ENCODE measurements at places on chromosomes 3 and 15.

DNA sequence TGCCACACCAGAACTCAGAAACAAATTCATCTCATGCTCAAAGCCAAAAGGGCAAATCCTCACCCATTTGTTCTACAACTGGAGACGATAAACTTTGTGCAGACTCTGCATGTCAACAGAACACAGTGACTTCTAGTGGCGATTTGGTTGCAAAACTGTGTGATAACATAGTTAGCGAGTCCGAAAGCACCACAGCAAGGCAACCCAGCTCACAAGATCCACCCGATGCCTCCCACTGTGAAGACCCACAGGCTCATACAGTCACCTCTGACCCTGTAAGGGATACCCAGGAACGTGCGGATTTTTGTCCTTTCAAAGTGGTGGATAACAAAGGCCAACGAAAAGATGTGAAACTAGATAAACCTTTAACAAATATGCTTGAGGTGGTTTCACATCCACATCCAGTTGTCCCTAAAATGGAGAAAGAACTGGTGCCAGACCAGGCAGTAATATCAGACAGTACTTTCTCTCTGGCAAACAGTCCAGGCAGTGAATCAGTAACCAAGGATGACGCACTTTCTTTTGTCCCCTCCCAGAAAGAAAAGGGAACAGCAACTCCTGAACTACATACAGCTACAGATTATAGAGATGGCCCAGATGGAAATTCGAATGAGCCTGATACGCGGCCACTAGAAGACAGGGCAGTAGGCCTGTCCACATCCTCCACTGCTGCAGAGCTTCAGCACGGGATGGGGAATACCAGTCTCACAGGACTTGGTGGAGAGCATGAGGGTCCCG, 199.7 kb downstream of the AKAP13 start:
- no peak for DNase-seq

GRCh38 chr15:26928051-26928450, 42.9 kb upstream of the GABRG3 start:
- no peak for DNase-seq

DNA sequence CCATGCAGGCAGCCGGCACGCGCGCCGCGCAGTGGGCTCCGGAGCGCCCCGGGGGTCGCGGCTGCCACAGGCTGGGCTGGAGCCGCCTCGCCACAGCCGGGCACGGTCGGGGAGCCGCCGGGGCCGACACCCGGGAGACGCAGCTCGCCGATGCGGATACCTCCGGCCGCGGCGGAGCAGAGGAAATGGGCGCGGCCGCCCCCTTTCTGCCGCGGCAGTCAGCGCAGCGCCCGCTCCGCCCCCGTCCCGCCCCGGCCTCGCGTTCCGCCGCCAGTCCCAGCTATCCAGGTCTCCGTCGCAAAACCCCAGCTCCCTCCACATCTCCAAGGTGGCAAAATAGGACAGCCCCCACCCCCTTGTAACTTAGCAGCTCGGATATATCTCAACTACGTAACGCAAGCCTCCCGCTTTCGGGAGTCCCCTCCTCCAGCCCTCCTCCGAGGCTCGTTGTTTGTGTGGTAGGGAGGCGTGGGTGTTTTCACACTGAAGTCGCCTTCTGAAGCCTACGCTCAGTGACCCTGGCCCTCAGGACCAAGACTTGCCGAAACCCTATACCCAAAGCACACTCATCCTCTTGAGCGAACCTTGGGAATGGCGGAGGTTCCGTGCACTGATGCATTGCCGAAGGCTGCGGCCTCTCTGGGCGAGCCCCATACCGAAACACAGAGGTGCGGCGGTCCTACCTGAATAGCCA, at the start of gene SH3BP5:
SH3BP5 (minus strand) TSS at position 182 of the 694 bp plus-strand sequence; CDS start at position 4, 178 bp downstream.
- DNase-seq: peak; percentile 62

DNA sequence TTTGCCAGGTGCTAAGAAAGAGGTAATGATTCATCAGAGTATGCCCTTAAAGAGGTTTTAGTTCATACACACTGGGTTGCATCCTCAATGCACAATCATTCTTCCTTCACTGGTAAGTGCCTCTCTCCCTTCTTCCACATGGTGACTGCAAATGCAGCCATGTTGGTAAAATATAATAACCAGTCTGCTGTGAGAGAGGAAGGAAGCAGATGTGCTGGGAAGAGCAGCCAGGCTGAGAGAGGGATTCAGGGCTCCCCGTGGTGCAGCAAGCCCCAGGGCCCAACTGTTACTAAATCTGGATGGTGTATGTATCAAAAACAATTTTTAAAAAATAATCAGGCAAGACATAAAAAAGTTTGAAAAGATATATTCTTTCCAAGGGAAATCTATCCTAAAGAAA, 498.1 kb downstream of the MAGI1 start:
- DNase-seq: no peak

- no peak for DNase-seq
These were observed 748.6 kb upstream of the GBE1 start for GRCh38 chr3:82509951-82510603.

- DNase-seq: no peak
These were observed 176.3 kb upstream of the ZNF385D start for GRCh38 chr3:21927261-21927660.

- DNase-seq: no peak
These were observed 49.1 kb upstream of the SPPL2A start for GRCh38 chr15:50814634-50815033.

DNA sequence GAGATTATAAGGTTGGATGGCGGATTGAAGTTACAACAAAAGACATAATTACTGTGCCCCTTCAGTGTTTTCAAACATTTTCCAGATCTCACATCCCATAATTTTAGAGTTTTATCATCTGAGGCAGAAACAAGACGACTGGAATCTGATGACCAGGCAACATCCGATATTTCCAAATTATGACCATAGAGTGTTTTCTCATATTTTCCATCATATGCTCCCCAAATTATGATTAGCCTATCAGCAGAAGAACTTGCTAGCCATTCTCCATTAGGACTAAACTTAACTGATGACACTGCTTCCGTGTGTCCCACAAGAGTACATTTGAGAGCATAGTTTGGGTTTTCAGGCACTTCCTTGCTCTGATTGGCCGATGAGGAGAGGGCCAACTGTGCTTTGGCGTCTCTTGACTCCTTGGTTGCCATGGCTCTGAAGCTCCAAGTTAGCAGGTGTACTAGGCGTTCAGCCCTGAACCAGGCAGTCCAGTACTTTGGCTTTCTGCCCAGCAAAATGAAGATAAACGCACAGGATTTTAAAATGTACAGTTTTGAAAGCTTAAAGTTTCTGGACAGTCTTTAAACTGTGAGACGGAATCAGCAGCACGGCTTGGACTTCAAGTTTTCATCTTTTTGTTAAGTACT, 638 bp downstream of the WDR5B start:
- DNase-seq: peak; percentile 11

GRCh38 chr15:71151081-71151480, 35.8 kb downstream of the THSD4 start:
- DNase-seq: no peak

- no peak for DNase-seq
These were observed 174.3 kb downstream of the MAGI1 start for GRCh38 chr3:65864357-65864904.

DNA sequence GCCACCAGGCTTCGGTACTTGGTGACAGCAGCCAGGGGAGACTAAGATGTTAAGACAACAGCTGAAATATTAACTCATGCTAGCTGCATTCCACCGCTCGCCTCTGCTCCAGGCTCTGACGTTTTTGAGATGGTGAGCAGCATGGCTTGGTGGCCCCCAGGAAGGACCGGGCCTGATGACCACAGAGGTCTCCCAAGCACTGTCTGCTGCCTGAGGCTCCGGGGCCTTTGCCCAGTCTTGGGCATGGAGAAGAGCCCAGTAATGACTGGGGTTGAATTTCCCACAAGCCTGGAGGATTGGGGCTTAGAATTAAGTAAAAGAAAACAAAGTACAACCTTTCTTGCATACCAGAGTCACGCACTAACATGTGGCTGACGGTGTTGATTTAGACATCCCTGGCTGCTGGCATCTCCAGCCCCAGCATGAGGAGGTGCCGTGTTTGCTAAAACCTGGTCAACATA, 243.6 kb upstream of the LYSMD4 start:
- DNase-seq: no peak

GRCh38 chr15:72591361-72591760, 63.1 kb upstream of the GOLGA6B start:
- DNase-seq: no peak

DNA sequence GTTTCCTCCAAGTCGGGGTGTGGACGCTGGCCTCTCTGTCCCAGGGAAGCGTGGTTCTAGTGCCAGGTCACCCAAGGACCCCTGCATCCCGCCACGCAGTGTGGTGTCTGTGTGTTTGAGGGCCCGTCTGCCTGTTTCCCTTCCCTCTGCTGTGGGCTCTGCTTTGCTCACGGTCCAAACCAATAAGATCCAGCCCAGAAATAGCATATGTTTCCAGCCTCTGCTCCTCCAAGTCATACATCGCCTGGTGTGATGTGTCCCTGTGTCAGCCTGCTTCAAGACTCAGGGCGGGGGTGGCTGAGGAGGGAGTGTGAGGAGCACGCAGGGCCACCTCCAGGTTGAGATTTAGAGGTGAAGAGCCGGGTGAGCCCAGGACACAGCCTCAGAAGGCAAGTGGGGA, 21.9 kb upstream of the RPL29 start:
- no peak for DNase-seq

DNA sequence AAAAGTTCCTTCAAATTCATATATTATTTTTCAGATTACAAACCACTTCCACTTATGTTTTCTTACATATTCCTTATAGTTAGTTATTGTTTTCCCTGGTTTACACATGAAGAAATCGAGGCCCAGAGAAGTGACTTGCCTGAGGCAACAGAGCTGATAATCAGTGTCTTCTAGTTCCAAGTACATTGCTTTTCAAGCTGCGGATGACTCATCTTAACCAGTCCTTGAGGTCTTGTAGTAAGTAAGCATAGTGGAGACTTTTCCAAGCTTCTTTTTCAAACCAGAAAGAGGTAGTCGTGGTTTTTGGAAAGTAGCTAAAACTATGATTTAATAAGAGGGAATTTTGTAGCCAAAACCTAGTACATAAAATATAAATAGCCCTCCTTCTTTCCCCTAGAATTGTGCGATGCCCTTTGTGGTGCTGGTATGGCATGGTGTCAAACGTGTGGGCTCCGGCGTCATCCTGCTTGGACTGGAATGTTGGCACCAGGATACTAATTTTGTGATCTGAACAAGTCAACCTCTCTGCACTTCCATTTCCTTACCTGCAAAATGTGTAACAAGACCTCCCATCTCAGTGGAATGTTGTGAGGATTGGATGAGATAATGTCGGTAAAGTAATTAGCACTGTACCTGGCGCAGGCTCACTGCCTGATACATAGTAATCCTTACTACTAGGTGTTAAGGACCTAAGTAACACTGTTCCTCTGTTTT, 19.0 kb upstream of the DLG1 start:
- DNase-seq: no peak

DNA sequence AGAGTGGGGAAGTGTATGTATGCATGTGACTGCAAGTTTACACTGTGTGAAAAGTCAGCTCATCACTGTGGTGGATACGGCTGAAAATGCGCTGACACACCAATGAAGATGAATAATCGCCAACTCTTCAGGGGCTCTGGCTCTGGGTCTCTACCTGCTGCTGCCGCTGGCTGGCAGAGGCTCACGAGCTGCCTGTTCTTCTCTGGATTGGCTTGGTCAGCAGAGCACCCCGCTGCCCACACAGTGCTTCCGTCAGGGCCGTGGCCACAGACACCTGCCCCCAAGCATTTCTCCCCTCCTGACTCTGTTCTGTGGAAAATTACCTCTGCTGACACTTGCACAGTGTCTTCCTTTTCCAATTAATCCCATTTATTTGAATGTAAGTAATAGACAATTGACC, 215.5 kb downstream of the GAP43 start:
- DNase-seq: no peak

DNA sequence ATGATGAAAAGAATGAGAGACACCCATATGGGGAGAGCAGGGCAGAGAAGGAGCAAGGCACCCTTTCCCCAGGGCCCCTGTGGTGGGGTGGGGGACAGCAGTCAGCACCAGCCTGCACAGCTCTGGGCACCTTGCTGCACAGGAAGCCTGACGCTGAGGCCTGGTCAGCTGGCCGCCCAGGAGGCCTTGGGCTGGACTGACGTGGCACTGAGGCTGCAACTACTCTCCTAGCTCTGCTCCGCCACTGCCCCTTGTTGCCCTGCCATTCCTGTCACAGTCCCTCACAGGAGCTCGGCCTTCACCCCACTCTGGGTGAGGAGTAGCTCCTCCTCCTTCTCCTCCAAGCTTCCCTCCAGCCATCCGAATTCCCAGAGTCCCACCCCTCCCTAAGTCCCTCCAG, 99.7 kb downstream of the CPN2 start:
- DNase-seq: no peak

DNA sequence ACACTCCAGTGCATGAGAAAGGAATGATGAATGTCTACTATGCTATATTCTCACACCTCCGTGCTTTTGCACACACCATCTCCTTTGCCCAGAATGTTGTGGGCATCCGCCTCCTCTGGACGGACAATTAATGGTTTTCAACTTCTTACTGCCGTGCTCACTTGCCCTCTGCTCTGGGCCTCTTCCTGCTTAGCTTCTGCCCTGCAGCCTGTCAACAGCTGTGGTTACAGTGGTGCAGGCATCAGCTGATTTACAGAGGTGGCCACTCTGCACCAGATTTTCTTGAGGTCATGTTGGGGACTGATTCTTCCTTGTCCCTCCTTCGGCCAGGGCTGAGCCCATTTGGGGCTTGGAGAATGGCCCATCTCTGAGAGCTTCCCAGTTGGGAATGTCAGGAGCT, 56.5 kb upstream of the TMEM115 start:
- no peak for DNase-seq

GRCh38 chr15:79037848-79038247, 52.7 kb downstream of the RASGRF1 start:
- no peak for DNase-seq

DNA sequence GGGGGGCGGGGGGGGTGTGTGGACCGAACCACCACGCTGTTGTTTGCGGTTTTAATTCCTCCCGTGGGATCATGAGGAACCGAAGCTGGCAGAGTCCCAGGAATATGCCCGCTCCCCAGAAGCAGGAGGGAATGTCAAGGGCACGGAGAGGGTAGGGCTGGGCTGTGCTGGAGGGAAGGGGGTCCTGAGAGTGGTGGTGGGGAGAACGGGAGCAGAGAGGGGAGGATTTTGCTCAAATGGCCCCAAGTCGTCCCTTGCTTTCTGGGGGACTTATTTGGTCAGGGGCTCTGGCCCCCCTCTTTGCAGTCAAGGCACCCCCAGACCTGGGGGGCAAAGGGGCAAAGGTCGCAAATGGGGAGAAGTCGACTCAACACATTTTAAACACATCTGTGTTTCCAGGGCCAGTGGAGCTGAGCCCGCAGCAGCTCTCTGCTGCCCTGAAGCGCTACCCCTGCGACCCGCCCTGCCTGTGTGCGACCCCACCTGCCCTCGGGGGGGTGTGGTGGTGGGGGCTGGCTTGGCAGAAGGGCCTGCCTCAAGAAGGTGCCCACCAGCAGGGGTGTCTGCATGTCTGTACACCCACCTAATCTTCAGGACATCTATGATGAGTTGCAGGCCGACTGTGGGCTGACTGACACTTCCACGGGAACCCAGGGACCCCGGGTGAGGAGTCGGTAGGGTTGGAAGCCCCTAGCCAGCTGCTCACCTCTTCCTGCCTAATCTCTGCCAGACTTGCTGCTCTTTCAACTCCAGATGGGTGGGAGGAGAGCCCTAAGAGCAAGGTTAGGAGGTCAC, 602 bp upstream of the ATP2B2 start:
- DNase-seq: no peak
